Stimulated activated CD4-positive, alpha-beta T cell treated with anti-CD3 and anti-CD28 coated beads, Interleukin-1b, Interleukin-23, amount 100 ng/mL, for 4 hours (primary cell): ENCODE measurements at places on chromosomes 2 and 18.

DNA sequence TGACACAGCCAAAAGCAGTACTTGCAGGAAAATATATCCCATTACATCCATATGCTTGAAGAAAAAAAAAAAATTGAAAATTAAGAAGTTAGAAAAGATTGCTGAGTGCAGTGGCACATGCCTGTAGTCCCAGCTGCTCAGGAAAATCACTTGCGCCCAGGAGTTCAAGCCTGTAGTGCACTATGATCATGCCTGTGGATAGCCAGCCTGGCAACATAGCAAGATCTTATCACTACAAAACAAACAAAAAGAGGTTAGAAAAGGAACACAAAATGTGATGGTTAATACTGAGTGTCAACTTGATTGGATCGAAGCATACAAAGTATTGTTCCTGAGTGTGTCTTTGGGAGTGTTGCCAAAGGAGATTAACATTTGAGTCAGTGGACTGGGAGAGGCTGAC lies 361.9 kb downstream of the NYAP2 start:
- DNase-seq: no peak

DNA sequence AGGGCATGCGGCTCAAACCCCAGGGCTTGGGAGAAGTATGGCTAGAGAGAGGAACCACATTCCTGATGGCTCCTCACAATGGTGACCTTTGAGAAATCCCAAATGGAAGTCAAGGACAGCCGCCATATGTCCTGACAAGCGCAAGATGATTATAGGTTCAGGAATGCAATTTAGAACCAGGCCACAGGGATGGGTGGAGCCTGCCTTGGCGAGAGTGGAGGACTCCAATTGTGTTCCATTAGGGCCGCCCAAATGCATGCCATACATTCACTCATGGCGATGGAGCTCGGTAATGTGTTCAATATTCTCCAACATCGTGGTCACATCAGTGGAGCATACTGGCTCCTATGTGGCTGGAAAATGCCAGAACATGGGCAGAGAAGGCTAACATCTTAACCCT lies 662.9 kb upstream of the ID2 start:
- no peak for DNase-seq

DNA sequence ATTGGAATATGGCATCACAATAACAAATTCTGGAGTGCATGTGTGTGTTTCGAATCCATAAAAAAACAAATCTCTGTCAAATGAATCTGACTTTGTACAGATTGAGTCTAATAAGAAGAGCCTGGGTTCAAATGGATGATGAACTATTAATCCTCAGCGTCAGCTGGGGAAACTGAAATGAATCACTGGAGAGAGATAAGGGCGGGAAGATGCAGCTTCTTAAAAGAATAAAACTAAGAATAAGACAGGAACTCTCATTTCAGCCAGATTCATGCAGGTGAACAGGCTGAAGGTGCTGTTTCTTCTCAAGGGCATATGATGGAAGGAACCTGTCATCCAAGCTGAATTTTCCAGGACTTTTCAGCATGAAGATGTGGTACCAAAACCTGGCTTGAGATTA lies 202.6 kb upstream of the TRIB2 start:
- DNase-seq: no peak

DNA sequence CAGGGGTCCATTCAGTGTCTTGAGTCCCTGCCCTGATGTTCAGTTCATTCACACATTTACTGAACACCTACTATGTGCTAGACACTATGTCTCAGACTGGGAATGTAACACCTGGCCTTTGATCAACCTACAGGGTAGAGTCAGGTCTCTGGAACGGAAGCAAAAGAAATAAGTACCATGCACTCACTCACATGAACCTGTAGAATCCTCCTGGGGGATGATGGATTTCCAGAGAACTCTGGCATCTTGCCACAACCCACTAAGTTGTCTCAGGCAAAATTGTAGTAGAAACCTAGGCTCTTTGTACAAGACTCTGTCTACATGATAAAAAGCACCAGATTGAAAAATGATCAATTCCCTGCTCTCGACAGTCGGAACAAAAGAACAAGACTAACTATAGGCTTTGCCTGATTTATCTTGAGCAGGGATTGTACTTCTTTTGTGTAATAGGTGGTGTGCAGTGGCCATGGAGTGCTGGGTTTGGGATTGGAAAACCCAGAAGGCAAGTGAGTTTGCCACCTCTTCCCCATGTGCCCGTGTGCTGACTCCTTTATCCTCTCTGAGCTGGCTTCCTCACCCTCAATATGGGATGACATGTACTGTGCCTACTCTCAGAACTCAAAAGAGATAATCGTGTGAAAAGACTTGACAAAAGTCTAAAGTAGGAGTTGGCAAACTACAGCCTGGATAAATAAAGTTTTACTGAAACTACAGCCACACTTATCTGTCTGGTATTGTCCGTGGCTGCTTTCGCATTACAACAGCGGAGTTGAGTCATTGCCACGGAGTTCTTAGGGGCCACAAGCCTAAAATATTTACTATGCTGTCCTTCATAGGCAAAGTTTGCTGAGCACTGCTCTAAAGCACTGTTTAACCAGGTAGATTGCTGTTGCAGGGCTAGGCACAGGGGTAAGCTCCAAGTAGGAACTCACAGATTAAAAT lies 4.4 kb downstream of the CAPN14 start:
- no peak for DNase-seq
